ENCODE measurements at places on chromosomes 1 and 21.

DNA sequence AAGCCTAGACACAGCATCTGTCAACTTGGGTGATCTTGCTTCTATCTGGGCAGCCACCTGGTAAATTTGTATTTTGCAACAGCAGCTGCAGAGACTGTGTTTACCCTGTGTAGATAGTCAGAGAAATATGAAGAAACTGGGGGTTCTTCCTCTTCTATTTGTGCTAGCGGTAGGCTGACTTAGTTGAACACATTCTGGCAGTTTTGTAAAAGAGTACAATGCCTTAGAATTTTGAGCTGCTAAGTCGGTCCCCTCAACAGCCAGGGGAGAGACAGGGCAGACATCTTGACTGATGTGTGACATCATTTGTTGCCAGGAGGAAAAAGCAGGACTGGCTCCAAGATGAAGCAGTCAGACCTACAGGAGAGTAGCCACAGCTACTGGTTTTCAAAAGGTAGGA, 53.7 kb downstream of the KCNJ6 start:
- DNase-seq = no peak

GRCh38 chr1:104309673-104310072, 560.0 kb downstream of the AMY1C start:
- DNase-seq = no peak

DNA sequence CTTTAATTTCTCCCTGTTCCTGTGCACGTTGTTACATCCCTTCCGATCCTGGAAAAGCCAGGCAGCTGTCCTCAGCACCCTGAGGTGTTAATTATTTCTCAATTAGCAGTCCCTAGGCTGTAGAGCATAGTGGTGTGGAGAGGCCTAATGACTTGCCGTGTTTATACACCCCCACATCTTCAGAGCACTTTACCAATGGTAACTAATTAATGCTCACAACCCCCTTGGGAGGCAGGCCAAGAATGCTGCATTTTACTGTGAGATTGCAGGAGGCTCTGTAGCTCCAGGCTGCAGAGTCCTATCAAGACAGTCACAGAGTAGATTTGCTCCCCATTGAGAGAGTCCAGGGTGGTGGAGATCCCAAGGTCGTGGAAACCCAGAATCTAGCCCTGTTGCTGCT, 2.4 kb upstream of the PARS2 start:
- no peak for DNase-seq

DNA sequence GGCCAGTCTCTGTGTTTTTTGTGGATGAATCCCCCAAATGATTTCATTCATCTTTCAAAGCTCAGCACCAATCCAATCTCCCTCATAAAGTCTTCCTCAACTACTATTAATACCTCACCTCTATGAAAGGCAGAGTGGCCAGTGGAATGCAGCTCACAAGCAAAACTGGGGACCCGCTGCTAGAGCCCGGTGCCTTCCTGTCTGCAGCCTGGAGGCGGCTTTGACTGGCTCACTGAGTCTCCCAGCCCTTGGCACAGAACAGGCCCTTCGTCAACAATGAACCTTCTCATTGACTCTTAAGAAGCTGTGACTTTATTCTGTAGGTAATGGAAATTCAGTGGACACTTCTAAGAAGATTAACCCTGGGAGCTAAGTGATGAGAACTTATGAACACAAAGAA, 86.8 kb upstream of the RAB4A start:
- no peak for DNase-seq

- DNase-seq = no peak
Measured at GRCh38 chr1:203867802-203868201, 6.4 kb downstream of the SNRPE start.

DNA sequence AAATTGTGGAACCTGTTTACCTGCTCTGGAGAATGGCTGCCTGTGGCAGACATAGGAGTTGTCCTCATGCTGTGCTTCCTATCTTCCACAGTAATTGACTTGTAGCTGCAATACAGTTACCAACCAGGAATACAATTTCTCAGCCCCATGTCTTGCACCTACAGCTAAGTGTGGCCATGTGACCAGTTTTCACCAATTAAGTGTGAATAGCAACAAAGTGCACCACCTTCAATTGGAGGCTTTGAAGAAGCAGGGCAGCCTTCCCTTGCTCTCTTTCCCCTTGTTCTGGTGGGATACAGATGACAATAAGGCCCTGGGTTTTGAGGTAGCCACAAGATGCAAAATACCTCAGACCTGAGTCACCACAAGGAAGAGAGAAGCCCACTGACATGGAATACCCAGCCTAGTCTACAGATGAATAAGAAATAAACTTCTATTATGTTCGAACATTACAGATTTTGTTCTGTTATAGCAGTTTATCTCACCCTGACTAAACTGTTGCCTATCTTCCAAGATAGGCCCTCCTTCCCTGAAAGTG, 70.2 kb upstream of the S1PR1 start:
- DNase-seq = no peak

- DNase-seq = no peak
Measured at GRCh38 chr1:93353286-93353685, 7.6 kb downstream of the DR1 start.

Data from non-pigmented ciliary epithelial cell (primary cell).